EH (cell line): ENCODE measurements at places on chromosomes 6 and 20.

GRCh38 chr6:21147995-21148394 lies 445.6 kb upstream of the SOX4 start:
- DNase-seq = no peak

DNA sequence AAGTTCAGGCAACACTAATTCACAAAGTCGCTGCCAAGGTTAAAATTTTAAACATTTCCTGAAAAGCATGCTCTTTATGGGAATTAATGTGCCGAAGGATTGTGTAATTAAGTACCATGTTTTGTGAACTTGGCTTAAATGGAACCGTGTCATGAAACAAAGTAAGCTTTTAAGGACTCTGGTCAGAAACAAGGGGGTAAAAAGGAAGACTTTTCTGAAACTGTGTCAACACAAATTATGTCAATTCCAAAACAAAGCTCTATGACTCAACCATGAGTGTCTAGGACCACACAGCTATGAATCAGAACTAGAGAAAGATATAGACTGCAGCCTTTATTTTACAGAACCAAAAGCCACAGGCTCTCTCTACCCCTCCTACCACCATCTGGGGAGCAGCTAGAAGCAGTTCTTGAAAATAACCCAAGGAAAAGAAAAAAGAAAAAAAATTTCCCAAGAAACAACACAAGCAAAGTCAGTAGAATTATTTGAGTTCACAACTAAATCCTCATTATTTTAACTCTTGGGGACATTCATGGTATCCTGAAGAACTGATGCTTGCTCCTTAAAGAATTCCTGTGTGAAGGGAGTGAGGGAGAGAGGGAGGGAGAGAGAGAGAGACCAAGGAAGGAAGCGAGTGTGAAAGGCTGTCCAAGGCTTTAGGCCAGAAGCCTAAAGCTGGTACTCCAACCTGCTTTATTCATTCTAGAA lies 81.9 kb downstream of the ZMYND8 start:
- peak; percentile 97 for DNase-seq

DNA sequence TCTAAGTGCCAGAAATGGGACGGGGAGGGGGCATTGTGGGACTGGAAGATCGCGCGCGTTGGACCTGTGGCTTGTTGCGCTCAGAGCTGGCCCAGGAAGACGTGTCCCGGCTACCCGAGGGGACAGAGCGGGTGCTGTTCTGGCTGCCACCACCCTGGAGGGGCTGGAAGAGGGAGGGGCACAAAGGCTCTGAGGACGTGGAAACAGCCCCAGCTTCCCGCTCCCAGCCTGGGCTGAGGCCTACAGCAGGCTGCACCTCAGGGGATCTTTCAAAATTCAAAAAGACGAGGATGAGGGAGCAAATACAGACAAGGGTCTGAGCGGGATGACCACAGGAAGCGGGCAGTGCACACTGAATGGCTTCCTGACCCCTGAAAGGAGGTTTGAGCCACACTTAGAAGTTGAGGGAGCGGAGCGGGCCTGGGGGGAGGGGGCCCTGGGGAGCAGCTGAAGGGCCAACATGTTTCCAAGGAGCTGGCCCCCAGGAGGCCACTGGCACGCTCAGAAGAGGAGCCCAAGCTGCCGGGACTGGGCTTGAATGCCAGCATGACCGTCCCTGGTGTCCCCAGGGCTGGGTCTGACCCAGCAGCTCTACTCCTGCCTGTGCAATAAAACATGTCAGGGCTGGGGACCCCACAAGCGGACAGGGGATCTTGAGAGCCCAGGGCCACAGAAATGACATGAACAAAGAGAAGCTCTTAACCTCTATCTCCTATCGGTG lies 1.3 kb downstream of the OXT start:
- DNase-seq = no peak

DNA sequence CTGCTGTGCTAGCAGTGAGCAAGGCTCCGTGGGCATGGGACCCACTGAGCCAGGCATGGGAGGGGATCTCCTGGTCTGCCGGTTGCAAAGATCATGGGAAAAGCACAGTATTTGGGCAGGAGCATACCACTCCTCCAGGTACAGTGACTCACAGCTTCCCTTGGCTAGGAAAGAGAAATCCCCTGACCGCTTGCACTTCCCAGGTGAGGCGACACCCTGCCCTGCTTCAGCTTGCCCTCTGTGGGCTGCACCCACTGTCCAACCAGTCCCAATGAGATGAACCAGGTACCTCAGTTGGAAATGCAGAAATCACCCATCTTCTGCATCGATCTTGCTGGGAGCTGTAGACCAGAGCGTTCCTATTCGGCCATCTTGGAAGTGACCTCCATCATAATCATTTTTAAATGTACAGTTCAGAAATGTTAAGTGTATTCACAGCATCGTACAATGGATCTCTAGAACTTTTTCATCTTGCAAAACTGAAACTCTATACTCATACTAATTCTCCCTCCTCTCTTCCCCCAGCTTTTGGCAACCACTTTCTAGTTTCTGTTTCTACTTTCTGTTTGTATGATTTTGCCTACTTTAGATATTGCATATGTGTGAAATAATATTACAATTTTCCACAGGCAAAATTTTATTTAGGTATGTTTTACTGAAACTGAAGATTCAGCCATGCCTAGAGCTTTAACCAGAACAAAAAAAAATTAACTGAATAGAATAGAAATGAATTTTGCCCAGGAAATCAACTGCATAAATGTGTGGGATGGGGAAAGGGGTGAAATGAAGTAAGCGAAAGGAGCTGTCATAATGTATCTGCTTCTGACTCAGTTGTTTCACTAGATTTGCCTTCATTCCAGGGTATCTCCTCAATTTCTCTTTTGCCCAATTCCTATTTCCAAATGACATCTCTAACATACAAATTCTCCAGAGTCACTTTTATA lies 100.0 kb downstream of the RWDD2A start:
- no peak for DNase-seq

DNA sequence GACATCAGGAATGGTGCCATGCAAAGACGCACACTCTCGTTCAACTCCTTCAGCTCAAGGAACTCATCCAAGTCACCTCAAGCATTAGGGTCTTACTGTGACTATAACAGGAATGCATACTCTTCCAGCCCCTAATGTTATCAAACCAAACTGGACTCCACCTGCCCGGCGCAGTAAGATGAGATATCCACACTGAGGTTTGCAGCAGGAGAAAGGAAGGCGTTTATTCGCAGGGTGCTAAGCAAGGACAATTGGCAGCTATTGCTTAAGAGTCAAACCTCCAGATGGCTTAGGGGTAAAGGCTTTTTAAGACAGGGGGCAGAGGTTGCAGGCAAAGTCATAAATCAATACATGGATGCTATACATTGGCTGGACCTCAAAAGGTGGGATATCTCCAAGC lies 159.4 kb upstream of the TAB2 start:
- no peak for DNase-seq

- DNase-seq = no peak
These were observed 2.7 kb downstream of the PTK6 start for GRCh38 chr20:63534427-63534830.

GRCh38 chr6:105985816-105986632 lies 100.1 kb upstream of the PRDM1 start:
- DNase-seq = no peak

GRCh38 chr6:122388945-122389344 lies 10.5 kb upstream of the HSF2 start:
- DNase-seq = no peak

DNA sequence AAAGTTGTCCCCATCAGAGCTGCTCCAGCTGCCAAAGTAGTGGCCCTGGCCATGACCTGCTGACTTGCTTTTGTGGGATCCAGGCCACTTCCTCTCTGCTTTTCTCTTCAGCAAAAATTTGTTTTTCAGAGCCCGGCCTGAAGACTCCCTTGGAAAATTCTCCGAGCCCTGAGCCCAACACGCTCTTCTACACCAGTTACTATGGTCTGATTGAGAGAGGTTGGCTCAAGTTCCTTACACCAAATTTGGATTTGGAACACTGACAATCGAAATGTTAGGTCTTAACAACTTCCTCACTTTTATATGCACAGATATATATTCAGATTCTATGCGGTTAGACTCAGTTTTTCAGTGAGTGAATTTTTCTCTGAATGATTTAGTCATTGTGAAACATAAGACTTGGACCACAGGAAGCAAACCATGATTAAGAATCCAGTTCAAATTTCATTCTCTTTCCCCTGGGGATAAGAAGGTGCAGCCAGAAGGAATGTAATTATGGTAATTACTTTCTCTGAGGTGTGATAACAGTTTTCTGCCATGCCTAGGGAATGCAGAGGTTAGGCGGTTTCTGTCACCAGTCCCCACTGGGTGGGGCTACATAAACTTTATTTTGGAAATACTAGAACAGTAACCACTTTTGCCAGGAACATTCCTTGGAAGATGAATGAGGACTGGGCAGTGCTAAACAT lies 365.2 kb downstream of the SYNE1 start:
- DNase-seq = peak; percentile 63

GRCh38 chr6:31202259-31203166 lies 32.0 kb upstream of the POU5F1 start:
- DNase-seq = no peak

- DNase-seq = peak; percentile 38
These were observed 12.6 kb downstream of the PLCB4 start for GRCh38 chr20:9081423-9081966.

DNA sequence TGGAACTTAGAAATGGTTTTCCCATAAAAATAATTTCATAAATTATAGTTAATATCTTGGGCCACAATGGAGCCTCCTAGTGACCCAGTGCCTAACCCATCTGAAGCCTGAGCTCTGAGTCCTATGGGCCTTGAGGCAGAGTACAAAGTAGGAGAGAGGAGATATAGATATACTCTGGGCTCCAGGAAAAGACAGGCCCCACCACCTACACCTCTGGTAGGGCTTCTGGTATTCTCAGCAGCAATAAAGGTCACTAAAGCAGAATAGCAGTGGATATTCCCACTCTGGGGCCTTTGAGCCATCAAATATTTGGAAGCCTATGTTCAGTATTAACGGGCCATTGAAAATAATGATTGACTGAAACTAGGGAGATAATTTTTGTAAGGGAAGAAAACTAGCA lies 24.1 kb downstream of the CYP39A1 start:
- DNase-seq = no peak

GRCh38 chr6:141483598-141484061 lies 649.1 kb upstream of the GJE1 start:
- peak; percentile 99 for DNase-seq

DNA sequence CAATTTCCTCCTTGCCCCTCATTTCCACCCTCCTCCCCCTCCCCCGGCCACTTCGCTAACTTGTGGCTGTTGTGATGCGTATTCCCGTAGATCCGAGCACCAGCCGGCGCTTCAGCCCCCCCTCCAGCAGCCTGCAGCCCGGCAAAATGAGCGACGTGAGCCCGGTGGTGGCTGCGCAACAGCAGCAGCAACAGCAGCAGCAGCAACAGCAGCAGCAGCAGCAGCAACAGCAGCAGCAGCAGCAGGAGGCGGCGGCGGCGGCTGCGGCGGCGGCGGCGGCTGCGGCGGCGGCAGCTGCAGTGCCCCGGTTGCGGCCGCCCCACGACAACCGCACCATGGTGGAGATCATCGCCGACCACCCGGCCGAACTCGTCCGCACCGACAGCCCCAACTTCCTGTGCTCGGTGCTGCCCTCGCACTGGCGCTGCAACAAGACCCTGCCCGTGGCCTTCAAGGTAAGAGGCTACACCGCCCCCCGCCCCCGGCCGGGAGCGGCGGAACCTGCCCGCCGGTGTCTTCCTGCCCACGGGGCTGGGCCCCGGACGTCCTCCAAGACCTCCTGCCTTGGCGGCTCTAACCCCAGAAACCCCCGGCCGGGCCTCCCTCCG lies 44.9 kb upstream of the SUPT3H start:
- peak; percentile 71 for DNase-seq

DNA sequence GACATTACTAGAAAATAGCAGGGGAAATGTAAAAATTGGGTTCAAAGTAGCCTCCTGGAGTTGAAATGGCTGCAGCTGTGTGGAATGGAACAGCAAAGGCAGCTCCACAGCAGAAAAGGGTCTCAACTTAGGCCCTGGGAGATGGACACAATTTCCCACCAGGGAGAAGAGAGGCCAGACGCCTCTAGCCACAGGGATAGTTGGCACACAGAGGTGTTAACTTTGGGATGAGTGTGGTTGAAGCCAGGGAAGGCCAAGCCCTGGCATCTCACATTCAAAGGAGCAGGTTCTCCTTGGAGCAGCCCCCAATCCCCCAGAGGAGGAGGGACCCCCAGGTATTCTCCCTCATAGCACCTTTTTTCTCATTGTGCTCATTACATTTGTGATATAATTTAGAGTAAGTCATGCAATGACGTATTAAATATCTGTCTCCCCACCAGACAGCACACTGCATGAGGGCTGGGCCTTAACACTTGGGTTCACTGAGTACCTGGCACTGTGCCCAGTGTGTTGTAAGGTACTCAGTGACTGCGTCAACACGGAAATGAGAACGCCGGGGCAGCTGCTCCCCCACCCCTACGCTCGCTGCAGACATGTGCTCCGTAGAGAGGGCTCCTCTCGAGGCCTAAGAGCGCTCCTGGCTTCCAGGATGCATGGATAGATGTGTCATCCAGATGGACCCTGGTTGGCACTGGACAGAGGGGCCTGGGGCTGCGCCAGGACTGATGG lies 76.0 kb upstream of the CD93 start:
- peak; percentile 12 for DNase-seq

DNA sequence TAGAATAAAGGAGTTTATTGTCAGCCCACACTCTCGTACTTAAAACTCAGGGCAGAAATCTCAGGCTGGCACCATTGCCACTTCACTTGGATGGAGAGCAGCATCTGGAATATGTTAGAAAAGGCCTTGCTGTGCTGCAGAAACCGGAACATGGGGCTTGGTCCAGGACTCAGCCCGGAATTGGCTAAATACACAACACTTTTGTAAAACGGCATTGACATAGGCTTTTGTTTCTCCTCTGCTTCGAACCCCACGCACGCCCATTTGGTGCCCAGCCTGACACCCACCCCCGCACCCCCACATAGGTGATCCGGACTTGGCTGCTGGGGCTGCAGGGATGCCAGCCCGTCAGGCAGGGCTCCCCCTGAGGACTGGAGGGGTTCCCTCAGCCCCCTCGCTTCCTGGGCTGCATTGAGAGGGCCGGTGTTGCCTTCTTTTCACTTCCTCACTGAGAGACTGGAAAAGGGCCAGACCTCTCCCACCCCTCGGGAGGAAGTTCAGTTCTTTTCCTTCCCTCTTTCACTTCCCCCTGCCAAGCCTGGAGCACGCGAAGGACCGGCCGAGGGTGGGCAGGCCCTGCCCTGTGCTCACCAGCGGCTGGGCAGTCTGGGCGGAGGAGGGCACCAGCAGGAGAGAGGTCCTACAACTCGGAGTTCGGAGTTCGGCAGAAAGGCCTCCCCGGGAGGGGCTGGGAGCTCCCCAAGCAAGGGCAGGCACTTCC lies 17.9 kb upstream of the CST3 start:
- no peak for DNase-seq

- no peak for DNase-seq
These were observed 66.4 kb downstream of the PLEKHG1 start for GRCh38 chr6:150666071-150666470.

GRCh38 chr6:91045161-91045560 lies 458.3 kb upstream of the MAP3K7 start:
- no peak for DNase-seq

DNA sequence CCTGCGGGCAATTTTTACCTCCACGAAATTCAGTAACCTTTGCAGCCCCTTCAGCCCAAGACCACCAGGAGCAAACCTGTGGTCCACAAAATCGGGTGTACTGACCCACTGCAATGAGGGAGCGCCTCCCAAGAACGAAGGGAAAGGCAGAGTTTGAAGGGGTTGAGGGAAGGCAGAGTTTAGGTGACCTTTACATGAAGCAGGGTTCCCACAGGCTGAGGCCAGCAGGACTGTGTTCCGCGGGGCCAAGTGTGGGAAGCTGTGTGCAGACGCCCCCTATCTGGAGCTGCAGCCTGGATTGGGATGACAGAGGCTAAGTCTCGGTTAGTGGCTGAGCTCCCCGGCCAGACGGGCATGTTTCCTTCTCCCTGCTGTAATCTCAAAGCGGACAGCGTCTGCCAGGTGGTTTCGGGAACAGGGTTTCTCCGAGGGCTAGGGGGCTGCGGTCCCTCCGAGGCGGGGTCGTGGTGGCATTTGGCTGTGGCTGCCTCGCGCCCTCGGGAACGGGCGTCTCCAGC lies 826 bp upstream of the PYGB start:
- peak; percentile 83 for DNase-seq
